ENCODE measurements at places on chromosomes 11 and 22. TPM values are rescaled to one million over a fixed set of nuclear protein-coding genes. Genes with fewer than 3 reads are reported as not detected.

DNA sequence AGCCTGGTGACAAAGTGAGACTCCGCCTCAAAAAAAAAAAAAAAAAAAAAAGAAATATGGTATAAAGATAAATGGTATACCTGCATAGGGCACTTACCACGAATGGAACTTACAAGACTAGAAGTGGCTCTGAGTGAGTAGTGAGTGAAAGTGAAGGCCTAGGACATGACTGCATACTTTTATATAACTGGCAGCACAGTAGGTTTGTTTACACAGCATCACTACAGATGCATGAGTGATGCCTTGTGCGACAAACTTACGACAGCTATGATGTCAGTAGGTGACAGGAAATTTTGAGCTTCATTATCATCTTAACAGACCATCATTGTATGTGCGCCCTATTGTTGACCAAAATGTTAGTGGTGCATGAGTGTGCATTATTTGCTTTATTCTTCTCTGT lies 17.7 kb downstream of the XRCC6 start:
- DNase-seq, result no peak
- H3K27ac ChIP-seq, result no peak overlapping the region
- no peaks in the 10 kb centered on the region for H3K27me3 ChIP-seq
- peaks cover 76% of the 10 kb centered on the region for H3K36me3 ChIP-seq

DNA sequence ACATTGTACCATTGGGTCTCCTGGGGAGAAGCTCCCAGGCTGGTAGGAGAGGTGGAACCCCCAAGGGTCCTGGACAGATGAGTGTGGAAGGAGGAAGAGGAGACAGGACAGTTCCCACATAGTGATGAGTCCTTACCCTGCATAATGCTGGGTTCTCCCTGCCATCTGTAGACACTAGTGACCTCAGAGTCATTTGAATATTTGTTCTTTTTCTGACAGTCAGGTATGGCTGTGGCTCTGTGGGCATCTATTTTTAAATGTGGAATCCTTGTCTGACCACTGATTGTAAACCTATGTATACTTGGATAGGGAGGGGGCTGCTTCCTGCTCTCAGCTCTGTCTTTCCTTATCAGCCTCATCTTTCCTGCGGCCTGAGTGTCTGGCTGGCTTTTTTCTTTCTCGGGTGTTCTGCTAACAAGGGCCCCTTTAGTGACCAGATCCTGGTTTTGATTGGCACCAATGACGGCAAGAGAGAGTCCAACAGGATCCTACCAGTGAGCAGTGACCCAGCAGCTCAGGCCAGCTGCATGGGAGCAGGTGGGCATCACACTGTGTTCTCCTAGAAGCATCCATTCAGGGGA lies 2.6 kb upstream of the SLC5A1 start:
- H3K27ac ChIP-seq, result no peak overlapping the region
- no peaks in the 10 kb centered on the region for H3K36me3 ChIP-seq
- no peaks in the 10 kb centered on the region for H3K4me1 ChIP-seq
- H3K27me3 ChIP-seq, result no peaks in the 10 kb centered on the region

GRCh38 chr22:30519842-30520425 lies 14.4 kb upstream of the SEC14L4 start:
- H3K36me3 ChIP-seq, result no peaks in the 10 kb centered on the region
- H3K4me3 ChIP-seq, result no peak overlapping the region
- no peaks in the 10 kb centered on the region for H3K4me1 ChIP-seq
- H3K27me3 ChIP-seq, result no peaks in the 10 kb centered on the region
- DNase-seq, result no peak

DNA sequence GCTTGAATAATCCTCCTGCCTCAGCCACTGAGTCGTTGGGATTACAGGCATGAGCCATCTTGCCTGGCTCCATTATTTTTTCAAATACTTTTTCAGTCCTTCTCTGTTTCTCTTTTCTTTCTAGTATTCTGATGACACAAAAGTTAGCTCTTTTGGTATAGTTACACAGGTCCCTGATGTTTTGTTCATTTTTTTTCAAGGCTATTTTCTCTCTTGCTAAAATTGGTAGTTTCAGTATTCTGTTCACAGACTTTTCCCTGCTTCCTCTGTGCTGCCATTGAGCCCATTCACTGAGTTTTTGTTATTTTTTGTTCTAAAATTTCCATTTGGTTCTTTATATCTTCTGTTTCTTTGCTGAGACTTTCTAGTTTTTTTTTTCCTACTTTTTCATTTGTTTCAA lies 166.5 kb downstream of the UVRAG start:
- H3K4me1 ChIP-seq, result no peaks in the 10 kb centered on the region
- no peak for DNase-seq
- H3K27ac ChIP-seq, result no peak overlapping the region
- no peak overlapping the region for H3K4me3 ChIP-seq

The TMEM191C gene
- total RNA-seq, result 2.8 TPM

The GAB4 gene
- total RNA-seq, result 1.5 TPM

The C11orf86 gene
- 0.21 TPM for total RNA-seq
